ENCODE measurements at places on chromosomes 4 and X.

GRCh38 chr4:186392017-186392416, 126.0 kb downstream of the F11 start:
- DNase-seq, result no peak

DNA sequence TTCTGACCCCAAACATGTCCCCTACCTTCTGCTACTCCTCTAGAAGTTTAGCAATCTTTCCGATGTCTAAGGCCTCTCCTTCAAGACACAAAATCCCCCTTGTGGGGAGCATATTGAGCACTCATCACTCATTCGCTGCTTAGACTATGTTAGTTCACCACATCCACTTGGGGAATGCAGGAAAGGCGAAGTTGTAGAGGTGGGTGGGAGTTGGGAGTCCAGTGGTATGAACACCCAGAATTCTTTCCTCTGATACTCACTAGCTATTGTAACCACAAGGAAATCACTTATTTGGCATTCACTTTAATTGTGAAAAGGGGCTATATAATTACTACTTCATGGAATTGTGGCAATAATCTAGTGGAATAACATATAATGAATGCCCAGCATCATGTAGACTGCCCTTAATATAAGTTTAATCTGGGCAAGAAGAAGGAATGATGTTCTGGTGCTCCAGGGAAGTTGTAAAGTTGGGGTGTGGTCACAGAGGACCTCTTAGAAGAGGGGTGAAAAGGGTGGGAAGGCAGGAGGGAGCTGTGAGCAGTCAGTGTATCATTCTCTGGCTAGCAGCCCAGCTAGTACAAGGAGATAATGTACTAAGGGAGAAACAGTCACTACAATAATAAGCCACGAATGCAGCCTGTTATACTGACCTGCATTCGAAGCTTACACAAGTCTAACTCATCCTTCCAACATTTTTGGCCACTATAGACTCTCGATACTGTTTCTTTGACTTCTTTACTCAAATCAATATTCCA, 468.2 kb upstream of the DIPK2B start:
- DNase-seq, result no peak

DNA sequence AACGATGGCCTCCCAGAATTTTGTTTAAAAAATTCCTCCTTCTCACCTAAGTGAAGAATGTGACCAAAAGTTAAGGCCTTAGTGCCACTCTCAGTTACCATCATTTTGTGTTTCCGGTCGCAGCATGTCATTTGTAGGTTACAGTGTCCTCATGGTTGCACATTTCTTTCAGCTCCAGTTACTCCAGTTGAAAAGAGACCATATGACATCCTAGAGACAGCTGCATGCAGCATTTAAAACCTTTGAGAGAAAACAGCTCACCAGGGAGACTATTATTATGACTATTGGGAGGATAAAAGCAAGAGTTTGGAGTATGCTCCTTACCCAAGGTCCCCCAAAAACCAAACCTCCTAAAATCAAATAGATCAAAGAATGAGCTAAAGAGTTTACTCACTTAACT, 45.8 kb downstream of the MGARP start:
- DNase-seq, result no peak

- peak; percentile 30 for DNase-seq
Observed at GRCh38 chr4:150323406-150324325, 245.4 kb downstream of the DCLK2 start.

- DNase-seq, result no peak
Observed at GRCh38 chrX:103099691-103100090, 6.7 kb upstream of the NXF3 start.

DNA sequence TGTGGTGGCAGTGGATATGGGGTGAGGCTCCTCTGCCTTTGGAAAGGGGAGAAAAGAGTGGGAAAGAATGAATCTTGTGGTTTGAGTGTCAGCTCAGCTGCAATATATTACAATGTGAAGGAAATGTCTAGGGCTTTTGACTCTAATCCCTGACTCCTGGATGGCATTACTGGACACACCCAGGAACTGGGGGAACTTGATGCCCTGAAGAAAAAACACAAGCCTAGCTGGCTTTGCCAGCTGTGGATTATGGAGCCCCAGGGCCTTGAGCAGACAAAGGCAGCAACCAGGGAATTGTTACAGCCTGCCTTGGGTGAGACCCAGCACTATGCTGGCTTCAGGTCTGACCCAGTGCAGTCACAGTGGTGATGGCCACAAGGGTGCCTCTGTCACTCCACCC, 57.1 kb upstream of the CYSLTR1 start:
- DNase-seq, result no peak

- DNase-seq, result no peak
Observed at GRCh38 chr4:47667552-47667951, 170.3 kb downstream of the CORIN start.

DNA sequence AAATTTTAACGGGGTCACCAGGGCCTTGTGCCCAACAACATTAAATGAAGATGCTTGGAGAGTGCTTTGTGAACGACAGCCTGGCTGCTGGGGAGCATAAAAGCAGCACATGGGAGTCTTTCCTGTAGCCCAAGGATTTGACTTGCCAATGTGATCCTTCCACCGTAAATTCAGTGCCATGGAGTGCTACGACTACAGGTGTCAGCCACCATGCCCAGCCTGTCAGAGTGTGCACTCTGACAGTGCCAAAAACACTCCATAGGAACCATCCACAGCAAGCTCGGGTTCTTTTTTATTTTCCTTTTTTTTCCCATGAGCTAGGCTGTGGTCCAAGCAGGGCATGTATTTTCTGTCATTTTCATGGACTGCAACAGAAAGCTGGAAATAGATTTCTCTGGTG, 156.9 kb downstream of the NLGN4X start:
- no peak for DNase-seq

DNA sequence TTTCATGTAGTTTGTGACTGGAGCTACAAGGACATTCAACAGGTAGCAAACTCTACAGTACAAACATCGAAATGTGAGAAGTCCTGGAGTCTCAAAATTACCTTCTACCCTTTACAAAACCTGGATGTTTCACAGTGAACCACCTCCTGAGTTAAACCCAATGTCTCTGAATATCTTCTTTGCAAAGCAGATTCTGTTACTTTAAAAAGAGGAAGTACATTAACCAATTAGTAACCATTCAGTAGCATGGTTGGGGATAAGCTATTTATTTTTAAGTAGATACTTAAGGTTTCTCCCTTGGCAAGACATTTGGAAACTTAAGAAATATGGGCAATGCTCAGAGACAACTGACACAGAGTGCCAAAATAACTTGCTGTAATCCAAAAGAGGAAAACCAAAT, 371.9 kb upstream of the NWD2 start:
- DNase-seq, result no peak

DNA sequence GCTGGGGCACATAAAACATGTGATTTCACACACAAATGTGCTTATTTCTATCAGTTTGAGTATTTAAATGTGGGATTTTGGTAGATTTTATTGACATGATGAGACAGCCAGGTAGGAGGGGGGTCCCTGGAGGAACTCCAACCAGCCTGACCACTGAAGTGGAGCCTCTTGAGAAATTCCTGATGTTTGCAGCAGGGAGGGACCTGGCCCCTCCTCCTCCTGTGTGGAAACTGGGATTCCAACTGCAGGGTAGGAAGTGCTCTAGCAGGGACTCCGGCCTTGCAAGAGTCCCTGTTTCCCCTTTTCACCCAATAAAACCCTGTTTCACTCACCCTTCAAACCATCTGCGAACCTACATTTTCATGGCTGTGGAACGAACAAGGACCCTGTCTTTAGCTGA, 2224.0 kb upstream of the AGA start:
- DNase-seq, result no peak
